Activated naive CD4-positive, alpha-beta T cell (primary cell): ENCODE measurements at places on chromosomes 2 and 18.

- DNase-seq, result no peak
These were observed 31.5 kb upstream of the NFE2L2 start for GRCh38 chr2:177296040-177296439.

DNA sequence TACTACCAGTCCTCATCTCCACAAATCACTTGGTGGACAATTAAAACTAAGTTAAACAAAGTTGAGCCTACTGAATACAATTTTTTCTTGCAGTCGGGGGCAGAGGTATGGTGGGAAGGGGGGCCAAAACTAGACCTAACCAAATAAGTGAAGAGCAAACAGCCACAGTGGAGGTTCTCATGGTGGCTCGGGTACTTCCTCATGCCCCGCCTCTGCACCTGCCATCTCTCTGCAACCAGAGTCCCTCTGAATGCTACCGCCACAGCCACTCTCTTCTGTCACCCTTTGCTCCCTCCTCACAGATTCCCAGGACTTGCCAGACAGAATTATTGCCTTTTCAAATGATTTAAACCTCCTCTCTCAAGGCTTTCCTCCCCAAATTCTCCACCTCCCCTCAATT is 204.2 kb downstream of the TMEM247 start:
- no peak for DNase-seq

GRCh38 chr2:164852086-164852485 is 10.5 kb upstream of the COBLL1 start:
- no peak for DNase-seq

- no peak for DNase-seq
These were observed 337.3 kb downstream of the PLCL1 start for GRCh38 chr2:198141726-198142125.

DNA sequence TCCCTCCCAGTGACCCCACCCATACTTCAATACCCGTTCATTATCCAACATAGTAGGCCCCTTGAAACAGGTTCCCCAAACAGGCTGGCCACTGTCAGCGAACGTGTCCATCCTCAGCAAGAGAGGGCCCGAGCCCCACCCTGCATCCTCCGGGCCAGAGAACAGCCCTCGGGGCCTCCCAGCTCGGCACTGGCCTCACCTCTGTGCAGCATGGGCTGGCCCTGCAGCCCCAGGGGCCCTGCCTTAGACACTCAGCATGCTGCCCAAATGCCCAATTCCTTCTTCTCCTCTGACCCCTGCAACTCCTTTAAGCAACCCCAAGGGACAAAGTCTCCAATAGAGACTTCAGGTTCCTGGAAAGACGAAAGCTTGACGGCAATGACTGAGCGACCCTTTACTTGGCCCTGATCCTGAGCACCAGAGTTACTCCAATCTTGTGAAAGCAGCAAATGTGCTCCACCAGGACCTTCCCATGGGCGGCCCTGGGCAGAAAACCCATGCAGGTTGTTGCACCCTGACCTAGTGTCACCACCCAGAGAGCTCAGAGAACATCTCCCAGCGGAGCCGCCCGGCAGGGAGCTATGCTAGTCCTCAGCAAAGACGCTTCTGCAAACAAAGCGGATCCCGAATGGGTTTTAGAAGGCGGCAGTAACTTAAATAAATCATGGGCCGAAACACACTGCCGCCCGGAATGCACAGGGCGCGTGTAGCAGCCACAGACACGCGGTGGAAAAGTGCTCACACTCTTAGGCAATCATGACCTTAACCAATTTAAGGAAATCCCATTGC is 782 bp downstream of the COL6A3 start:
- no peak for DNase-seq

DNA sequence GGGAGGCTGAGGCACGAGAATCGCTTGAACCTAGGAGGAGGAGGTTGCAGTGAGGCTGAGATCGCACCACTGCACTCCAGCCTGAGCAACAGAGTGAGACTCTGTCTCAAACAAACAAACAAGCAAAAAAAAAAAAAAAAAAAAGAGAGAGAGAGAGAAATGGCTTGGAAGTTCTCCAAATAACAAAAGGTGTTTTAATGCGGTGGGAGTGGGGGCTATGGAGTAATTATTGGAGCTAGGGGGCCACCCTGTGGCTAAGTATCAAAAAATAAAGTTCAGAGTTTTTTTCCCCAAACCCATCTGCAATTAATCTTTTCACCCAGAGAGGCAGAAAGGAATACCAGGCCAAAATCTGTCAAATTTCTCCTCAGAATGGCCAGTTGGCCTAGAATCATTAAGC is 23.0 kb upstream of the CEP68 start:
- no peak for DNase-seq
